ENCODE measurements at places on chromosomes 4 and X.
A peak's percentile ranks its signal among the peaks of the same experiment; 100 is the strongest.

DNA sequence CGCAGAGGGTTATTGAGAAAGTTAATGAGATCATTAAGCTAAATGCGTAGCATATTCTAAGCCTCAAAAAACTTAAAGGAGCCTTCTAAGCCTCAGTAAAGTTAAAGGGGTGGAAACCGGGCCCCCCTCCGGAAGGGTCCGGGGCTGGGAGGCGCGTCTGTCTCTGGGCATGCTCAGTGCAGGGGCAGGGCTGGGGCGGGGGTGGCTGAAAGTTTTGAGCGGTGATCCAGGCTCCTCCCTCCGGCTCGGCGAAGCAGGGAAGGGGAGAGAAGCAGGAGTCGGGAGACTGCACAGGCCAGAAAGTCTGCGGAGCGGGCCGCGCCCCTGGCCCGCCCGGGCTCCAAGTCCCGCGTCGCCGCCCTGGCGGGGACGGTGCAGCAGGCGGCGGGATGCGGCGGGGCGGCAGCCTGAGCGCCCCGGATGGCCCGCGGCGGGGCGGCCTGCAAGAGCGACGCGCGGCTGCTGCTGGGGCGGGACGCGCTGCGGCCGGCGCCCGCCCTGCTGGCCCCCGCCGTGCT is at the start of gene EVC:
Gene EVC (plus strand): TSS at position 241 of the 518 bp plus-strand sequence. CDS start 180 bp downstream, at position 421.
- peaks cover 8% of the 10 kb centered on the region for H3K36me3 ChIP-seq
- peak within 1 kb of the TSS; percentile 96 for H3K27ac ChIP-seq
- peak within 1 kb of the TSS; percentile 85 for H3K4me3 ChIP-seq

GRCh38 chrX:133365871-133366611 is 49.2 kb downstream of the GPC4 start:
- no peak for DNase-seq
- peaks cover 79% of the 10 kb centered on the region for H3K4me1 ChIP-seq
- H3K36me3 ChIP-seq: no peaks in the 10 kb centered on the region
- peak overlapping the region; percentile 84 for H3K27ac ChIP-seq

DNA sequence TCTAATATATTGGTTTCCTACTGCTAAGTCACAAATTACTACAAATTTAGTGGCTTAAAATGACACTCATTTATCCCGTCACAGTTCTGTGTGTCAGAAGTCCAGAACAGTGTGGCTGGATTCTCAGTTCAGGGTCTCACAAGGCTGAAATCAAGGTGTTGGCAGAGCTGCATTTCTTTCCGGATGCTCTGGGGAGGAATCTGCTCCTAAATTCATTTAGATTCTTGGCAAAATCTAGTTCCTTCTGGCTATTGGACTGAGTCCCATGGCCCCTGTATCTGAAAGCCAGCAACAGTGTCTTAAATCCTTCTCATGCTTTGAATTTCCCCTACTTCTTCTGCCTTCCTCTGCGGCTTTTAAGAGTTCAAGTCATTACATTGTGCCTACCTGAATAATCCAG is 103.1 kb upstream of the BMP3 start:
- H3K4me3 ChIP-seq: no peak overlapping the region
- H3K36me3 ChIP-seq: no peaks in the 10 kb centered on the region
- H3K27me3 ChIP-seq: no peaks in the 10 kb centered on the region
- no peak overlapping the region for H3K27ac ChIP-seq
- no peaks in the 10 kb centered on the region for H3K4me1 ChIP-seq

DNA sequence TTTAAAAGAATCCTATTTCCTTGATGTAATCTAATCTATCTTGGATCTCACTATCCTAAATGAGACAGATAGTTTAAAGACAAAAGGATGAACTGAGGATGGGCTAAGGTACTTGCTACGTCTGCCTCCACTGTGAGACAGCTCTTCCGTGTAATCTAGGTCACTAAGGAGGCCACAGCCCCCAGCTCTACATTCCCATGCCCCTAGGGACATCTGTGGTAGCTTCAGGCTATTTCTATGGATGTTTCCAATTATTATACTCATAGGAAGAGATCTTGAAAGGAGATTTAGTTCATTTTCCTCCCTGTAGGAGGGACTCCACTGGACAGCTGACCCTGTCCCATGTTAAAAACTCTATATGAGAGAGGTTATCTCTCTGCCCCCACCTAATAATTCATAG is 140.8 kb upstream of the TRPC5 start:
- peaks cover 3% of the 10 kb centered on the region for H3K27me3 ChIP-seq
- H3K27ac ChIP-seq: no peak overlapping the region
- H3K36me3 ChIP-seq: no peaks in the 10 kb centered on the region
- no peaks in the 10 kb centered on the region for H3K4me1 ChIP-seq
- no peak overlapping the region for H3K4me3 ChIP-seq

DNA sequence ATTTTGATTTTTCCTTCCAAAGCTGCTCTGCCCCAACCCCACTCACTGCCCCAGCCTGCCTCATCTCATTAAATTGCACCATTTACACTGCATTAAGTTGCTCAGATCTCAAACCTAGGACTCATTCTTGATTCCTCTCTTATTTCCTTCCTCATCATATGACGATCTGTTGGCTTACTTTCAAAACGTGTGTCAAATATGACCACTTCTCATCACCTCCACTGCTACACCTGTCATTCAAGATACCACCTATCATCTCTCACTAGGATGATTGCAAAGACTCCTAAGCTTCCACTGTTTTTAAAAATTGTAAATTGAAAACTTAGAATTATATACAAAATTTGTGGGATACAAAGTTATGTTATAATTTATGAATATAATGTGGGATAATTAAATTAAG is 147.1 kb downstream of the DCK start:
- H3K36me3 ChIP-seq: no peaks in the 10 kb centered on the region
- H3K27me3 ChIP-seq: peaks cover 17% of the 10 kb centered on the region
- no peaks in the 10 kb centered on the region for H3K4me1 ChIP-seq
- H3K4me3 ChIP-seq: no peak overlapping the region
- DNase-seq: no peak
- no peak overlapping the region for H3K27ac ChIP-seq

- H3K4me3 ChIP-seq: no peak overlapping the region
- DNase-seq: no peak
- H3K36me3 ChIP-seq: no peaks in the 10 kb centered on the region
- H3K4me1 ChIP-seq: peaks cover 10% of the 10 kb centered on the region
Observed at GRCh38 chrX:46704767-46705386, 54.0 kb downstream of the SLC9A7 start.
